Endothelial cell of umbilical vein (primary cell): ENCODE measurements at places on chromosomes 3 and 15. TPM values are rescaled to one million over a fixed set of nuclear protein-coding genes. Genes with fewer than 3 reads are reported as not detected.
A peak's percentile ranks its signal among the peaks of the same experiment; 100 is the strongest.

CERS3 gene
- not detected in 2 replicates for total RNA-seq

DUOXA2 gene
- not detected in 2 replicates for total RNA-seq

GRCh38 chr15:63407612-63408011, 26.0 kb upstream of the CA12 start:
- peak; percentile 64 for DNase-seq

- DNase-seq, result no peak
Measured at GRCh38 chr3:143791386-143791785, 56.9 kb downstream of the SLC9A9 start.

DNA sequence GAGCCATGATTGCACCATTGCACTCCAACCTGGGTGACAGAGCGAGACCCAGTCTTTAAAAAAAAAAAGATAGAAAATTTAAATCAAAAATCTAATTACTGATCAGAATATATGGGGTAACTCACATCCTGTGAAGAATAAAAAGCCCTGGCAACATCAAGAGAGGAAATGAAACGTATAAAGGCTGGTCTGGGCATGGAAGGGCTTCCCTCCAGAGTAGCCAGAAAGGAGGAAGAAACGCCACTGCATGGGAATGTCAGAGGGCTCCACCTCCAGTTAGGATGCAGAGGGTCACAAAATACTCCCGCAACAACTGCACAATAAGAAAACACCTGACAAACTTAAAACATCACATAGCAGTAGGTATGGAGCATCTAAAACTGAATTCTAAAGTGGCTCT, 4.9 kb upstream of the IQCF1 start:
- DNase-seq, result no peak

- peak; percentile 75 for DNase-seq
Measured at GRCh38 chr3:186869253-186870100, 27.0 kb downstream of the ADIPOQ start.

GRCh38 chr3:66095295-66096001, 56.7 kb upstream of the MAGI1 start:
- DNase-seq, result no peak

DNA sequence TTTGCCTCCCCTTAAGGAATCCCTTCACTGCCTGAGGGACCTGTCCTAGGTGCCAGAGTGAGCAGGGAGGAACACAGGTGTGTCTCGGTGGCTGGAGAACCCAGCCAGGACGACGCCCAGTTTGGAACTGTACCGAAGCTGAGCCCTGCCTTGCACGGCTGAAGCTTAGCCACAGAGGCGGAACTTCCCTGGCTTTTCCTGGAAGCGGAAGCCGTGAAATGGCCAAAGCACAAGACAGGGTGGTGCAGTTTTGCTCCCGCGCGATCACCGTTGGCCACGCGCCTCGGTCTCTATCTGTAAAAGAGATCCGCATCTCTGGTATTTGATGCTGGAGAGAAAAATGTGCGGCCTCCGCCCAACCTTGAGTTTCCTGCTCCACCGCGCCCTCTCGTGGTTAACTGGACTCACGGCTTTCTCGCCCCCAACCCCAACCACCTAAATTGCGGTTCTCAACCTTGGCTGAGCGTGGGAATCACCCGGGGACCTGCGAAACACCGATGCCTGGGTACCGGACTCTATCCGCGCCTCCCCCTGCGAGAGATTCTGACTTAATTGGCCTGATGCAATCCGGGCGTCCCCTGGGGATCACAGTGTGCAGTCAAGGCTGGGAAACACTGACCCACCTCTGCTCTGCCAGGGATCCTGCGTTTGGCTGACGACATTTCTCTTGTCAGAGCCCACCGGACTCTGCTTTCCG, 70.7 kb upstream of the ABHD2 start:
- peak; percentile 64 for DNase-seq

GRCh38 chr3:59425942-59426341, 376.1 kb upstream of the CFAP20DC start:
- DNase-seq, result no peak

GRCh38 chr3:177294221-177294620, 96.9 kb upstream of the TBL1XR1 start:
- DNase-seq, result no peak

- DNase-seq, result no peak
Measured at GRCh38 chr3:157225001-157225400, 65.1 kb upstream of the CCNL1 start.
